ENCODE measurements at places on chromosomes 6 and 20.
A peak's percentile ranks its signal among the peaks of the same experiment; 100 is the strongest.

- DNase-seq: peak; percentile 12
These were observed 41.1 kb downstream of the FARS2 start for GRCh38 chr6:5302220-5302946.

GRCh38 chr6:133705066-133705465, 183.8 kb upstream of the TCF21 start:
- DNase-seq: no peak

DNA sequence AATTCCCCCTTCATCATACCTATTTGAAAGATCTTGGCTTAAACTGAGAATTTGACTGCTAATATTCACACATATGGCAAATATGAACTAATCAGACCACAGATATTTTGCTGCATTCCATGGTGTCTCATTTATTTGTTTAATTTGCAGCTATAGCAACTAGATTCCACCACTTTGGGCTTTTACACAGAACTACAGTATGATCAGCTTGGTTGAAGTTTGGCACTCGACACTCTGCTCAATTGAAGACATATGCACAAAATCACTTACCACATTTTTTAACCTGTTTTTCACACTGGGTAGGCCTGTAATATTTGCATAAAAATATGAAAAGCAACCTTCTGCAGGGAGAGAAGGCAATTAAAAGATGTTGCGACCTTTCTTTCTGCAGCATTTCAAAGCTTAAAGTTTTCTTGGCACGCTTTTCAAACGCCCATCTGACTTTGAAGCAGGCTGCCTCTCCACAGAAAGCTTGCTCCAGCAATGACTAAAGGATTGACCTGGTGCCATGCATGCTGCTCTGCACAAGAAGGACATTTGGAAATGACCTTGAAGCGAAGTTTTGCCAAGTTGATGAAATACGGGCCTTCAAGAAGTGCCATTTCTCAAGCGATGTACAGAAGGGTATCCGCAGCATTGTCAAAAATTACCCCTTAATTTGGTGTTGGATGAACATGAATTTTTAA, 126.7 kb downstream of the AIG1 start:
- no peak for DNase-seq

- DNase-seq: no peak
These were observed 44.4 kb upstream of the LOC128125822 start for GRCh38 chr6:63527658-63528514.

DNA sequence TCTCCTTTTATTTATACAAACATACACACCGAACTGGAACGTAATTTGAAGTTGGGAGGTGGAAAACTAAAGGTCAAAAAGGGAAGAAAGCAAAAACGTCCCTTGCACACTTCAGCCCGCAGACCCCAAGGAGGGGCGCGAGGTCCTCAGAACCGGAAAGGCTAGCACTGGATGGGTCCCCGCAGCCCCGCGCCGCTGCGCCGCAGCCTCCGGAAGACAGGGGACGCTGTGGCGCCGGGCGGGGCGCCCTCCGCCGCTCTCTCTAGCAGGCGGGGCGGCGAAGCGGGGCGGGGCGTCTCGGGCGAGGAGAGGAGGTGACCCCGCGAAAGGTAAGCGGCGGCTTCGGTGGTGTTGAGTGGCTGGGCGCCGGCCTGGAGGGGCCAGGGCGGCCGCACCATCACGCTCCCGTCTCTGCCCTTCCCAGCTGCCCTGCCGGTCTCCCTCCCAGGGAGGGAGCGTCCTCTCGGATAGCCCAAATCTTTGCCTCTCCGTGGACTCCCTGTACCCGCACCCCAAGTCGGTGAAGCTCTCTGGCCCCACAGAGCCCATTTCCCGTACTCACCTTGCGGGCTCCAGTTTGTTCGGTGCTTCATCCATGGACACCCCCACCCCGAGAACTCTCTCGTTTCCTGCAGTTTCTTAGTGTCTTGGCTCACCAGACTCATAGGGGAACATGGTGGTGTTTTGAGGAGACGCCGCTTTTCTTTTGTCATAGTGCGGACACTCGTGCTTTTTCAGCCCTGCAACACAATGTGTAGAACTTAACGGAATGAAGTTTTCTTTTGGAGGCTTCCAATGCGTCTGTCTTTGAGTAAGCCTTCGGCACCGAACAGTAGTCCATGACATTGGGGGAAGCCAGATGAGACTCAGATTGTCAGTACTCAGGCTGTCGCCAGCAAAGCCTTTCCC, at the start of gene SMIM8:
Gene SMIM8, plus strand, starts transcription at position 285 of the 909 bp plus-strand sequence. CDS start 14,444 bp downstream, outside the sequence.
- no peak for DNase-seq

DNA sequence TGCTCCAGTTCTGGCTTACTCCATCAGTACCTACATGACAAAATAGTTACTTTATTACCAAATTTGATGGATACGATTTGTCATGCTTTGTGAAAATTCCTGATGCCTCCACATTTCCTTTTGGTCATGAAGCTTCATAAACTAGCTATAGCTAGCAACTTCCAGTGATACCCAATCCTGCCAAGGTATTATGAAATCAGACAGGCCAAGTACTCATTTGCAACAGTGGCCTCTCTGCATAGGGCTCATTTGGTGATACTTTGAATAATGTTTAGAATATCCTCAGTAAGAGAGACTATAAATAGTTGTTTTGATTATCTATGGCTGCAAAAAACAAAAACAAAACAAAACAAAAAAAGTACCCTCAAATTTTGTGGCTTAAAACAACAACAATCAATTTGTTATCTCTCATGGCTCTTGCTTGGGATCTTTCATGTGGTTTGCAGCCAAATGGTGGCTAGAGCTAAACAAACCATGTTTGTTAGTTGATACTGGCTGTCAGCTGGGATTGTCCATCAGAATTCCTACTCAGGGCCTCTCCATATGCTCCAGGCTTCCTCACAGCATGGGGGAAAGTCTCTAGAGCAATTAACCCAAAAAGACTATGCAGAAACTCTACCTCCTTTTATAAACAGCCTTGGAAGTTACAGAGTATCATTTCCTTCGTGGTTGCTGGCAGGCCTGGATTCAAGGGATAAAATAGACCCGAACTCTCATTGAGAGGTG, 10.1 kb upstream of the PRL start:
- DNase-seq: no peak

DNA sequence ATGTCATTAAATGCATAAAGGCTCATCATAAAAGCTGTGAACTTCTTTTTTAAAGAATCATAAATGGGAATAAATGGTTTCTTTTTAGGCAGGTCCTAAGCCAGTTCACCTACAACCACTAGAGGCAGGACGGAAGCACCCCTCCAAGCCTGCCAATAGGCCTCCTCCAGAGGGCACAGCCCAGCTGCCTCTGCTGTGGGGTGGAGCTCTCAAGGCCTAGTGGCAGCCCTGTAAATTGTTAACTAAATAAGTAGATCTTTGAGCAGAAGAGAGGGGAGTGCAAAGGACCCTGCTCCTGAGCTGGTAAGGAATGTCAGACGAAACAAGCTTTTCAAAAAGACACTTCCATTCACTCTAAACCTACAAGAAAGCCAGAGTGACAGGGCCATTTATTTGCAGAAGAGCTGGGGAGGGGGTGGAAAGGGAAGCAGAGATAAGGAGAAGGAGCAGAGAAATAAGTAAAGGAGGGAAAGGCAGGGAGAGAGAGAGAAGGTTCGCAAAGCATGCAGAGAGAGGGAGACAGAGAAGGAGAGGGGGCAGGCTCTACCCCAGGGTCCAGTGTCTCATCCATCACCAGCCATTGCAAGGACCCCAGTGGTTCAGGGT, 18.0 kb upstream of the MAFB start:
- DNase-seq: no peak

- no peak for DNase-seq
These were observed 20.2 kb upstream of the HLA-DOA start for GRCh38 chr6:33029328-33030184.

DNA sequence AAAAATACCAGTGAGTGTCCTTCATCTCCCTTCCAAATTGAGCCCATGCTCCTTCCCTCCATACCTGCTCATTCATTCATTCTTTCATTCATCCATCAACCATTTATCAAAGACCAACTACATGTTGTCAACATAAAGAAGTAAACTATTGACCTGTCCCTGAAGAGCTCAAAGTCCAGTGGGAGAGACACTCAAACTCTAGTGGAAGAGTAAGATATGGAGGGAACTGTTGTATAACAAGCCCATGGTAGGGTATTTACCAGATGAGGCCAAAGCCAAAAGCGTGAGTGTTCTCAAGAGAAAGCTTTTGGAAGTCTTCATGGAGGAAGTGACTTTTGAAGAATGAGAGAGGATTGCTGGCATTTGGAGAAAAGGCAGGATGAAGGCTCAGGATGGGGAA, 163.4 kb upstream of the SPACA1 start:
- DNase-seq: no peak

DNA sequence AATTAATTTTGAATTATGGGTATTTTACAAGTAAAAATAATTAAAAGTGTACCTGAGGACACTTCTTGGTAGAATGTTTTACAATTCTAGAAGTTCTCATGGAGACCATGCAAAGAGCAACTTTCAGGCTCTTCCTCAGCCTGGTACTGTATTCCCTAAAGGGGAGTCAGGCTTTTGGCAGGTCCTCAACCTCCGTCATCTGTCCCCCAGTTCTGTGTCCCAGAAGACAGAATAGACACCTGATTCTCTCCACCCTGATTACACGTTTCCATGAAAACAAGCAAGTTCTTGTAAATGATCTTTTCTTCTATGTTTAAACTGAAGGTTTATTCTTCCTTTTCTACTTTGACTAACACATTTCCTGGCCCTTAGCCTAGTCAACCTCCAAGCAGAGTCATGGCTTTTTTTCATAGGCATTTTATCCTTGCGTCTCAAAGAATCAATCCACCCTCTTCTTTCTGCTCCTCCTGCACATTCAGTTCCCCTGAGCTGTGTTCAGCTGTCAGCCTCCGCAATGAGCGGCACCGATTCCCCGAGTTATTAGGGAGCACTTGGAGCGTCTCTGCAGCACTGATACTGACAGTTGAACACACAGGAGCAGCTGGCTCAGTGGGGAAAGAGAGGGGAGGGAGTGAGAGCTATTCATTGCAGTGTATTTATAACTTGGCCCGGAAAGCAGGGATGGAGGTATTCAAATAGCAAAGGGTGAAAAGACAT, 1082.4 kb upstream of the MAP3K7 start:
- peak; percentile 64 for DNase-seq

DNA sequence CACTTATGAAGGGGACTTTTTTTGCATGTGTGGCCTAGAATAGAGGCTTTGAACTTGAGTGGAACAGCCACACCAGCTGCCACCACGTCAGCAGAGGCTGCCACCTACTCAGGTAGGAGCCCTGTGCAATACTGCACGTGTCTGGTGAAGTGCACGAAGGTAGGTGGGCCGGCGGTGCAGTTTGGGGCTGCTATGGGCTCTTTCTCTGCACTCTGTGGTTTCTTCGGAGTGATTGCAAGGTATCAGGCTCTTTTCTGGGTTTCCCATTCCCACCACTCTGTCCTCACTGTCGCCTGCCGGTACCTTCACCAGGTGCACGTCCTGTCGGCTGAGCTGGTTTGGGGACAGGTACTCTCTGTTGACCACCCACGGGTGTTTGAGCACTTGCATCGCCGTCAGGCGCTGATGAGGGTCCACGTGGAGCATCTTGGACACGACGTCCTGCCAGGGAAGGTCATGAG, 30.8 kb upstream of the MPC1 start:
- DNase-seq: no peak

DNA sequence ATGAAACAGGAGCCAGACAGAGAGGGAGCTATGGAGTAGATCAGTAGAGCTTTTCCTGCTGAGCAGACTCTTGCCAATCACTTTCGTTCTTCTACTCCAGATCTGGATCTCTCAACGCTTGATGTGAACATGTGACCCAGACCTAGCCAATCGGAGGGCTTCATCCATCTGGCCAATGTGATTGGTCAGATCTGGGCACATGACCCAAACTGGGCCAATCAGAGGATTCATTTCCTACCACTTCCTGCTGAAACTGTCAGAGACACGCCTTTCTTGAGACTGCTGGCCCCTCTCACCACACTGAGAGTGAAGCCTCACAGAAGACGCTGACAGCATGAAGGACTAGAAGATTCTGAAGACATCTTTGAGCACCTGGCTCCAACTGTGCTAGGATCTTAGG, 44.2 kb upstream of the ZMYND8 start:
- no peak for DNase-seq
